Activated effector memory CD4-positive, alpha-beta T cell treated with anti-CD3 and anti-CD28 coated beads, Interleukin-2, amount 50 U/mL, for 16 hours (primary cell): ENCODE measurements at places on chromosomes 13 and 19.

- no peak for DNase-seq
Measured at GRCh38 chr19:45258862-45259261, 7.8 kb downstream of the MARK4 start.

DNA sequence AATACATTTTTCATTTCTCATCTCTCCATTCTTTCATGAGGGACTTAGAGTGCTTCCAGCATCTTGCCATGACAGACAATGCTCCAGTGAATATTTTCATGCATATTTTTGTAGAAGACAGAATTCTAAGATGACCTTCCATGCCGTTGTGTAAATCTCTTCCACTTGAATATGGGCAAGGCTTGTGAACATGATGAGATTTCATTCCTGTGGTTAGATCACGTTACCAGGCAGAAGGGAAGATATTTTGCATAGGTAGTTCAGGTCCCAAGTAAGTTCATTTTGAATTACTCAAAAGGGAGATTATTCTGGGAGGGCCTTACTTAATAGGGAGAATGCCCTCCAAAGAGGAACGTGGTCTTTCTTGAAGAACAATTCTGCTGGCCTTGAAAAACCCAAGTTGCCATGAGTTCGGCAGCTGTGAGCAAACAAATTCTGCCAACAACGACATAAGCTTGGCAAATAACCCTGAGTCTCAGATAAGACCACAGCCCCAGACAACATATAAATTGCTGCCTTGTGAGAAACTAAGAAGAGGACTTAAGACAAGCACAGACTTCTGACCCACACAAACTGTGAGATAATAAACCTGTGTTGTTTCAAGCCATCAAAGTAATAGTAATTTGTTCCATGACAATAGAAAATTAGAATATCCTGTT, 400.5 kb upstream of the GPC6 start:
- no peak for DNase-seq

GRCh38 chr13:84121456-84121855, 239.2 kb upstream of the SLITRK1 start:
- DNase-seq = no peak

DNA sequence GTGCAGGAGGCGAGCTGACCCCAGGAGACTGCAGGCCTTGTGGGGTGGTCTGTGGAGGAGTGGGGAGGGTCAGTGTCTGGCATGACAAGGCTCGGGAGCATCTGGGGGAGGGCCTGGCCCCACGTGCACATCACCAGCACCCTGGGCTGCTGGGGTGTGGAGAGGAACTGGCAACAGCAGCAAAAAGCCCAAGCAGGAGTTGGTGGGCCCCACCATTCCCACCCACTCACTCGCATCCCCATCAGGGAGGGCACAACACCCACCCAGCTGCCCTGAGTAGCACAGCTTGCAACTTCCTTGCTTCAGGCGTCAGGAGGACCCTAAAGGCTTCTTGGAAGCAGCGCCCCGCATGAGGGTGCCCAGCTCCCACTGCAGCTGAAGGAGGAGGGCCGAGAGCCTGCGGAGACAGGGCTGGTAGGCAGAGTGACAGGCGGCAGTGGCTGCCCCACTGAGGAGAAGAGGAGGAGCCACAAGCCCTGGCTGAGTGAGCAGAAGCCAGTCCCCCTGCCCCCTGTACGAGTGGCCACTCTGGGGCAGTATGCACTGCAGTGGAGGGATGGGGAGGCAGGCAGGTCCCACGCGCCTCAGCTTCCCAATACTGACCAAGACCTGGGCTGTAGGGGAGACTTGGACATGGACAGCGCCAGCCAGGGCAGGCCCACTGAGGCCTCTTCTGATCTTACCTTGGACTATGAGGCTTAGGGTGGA, 26.5 kb downstream of the ELL start:
- DNase-seq = no peak

DNA sequence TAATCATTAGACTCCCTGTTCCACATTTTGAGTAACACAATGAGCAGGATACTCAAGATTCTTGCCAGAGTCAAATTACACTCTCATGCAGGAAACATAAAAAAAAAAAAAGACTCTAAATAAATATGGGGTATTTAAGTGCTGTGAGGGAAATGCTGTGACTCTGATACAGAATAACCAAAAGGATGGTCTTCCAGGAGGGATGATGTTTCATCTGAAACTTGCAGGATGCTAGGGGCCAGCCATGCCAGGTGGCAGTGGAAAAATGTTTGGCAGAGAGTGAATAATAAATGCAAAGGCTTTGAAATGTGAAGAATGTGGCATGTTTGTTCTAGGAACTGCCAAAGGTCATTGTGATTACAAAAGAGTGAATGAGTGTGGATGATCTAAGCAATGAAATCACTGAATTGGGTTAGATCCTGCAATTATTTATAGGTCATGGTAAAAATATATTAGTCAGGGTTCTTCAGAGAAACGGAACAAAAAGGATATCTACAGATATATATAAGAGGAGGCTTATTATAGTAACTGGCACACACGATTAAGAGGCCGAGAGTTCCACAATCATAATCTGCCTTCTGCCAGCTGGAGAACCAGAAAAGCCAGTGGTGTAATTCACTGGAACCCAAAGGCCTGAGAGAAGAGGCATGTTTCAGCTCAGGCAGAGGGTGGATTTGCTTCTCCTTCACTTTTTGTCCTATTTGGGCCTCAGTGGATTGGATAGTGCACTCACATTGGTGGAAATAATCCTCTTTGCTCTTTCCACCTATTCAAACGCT, 1832.8 kb upstream of the MIR17HG start:
- no peak for DNase-seq

DNA sequence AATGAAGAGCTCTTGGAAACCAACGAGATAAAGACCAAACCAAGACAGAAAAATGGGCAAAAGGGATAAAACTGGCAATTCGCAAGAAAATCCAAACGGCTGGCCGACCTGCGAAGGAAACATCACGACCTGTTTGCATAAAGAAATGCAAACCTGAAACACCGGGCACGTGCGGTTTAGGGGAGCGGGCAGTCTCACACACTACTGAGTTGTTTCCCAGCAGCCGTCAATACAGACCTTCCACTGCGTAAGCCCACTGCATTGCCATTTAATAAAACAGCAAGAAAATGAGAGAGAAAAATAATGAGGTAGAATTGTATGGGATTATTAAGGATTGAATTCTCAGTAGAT, 642 bp upstream of the PEG3 start:
- DNase-seq = no peak

DNA sequence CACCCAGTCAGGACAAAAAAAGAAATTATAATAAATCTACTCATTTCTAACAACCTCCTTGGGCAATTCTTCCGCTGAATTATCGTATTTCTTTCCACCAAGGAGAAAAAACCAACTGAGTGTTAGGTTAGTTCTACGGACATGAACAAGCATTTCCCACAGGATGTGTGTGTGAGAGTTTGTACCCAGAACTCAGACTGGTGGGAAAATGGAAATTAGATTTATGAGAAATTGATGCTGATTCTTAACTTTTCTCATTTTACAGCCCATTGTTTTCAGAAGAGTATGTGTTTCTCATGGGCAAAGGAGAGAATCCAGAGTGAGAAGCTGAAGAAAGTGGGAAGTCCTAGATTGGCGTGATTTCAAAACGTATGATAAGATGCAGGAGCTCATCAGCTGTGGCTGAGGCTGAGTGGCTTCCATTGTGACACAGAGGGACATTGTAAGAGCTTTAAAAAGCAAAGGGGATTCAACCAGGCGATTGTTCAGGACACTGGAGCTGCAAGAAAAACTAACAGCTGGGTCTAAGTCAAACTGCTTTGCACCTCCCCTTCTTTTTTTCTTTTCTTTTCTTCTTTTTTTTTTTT, 184.7 kb upstream of the ARGLU1 start:
- no peak for DNase-seq

- no peak for DNase-seq
Measured at GRCh38 chr19:6252066-6252465, 27.7 kb downstream of the MLLT1 start.

GRCh38 chr13:99033814-99034213, 56.0 kb upstream of the DOCK9 start:
- no peak for DNase-seq

- no peak for DNase-seq
Measured at GRCh38 chr13:97445522-97446187, 11.7 kb downstream of the RAP2A start.

DNA sequence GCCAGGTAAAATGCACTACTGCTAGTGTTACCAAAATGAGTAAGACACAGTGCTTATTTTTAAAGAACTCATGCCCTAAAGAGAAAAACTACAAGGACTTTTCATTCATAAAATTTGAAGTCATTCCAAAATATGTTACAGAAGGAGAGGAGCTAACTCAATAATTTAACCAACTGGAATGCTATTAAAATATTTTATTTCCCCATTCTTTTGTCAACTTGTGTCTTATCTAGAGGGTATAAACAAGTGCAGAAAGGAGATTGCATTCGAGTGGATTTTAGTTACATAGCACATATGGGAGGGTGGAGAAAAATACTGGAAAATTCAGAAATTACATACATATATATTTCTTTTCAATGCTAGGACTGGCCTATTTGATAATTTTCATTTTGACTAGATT, 131.0 kb upstream of the IRS2 start:
- no peak for DNase-seq

GRCh38 chr19:32172566-32173160, 172.7 kb upstream of the ZNF507 start:
- no peak for DNase-seq
